Fibroblast of skin of right biceps (primary cell): ENCODE measurements at places on chromosomes 11 and 22.

GRCh38 chr22:23401910-23402274 lies 178.2 kb downstream of the IGLL1 start:
- DNase-seq, result no peak

- no peak for DNase-seq
These were observed 7.1 kb upstream of the GAS2L1 start for GRCh38 chr22:29299136-29299900.

GRCh38 chr11:11555208-11555607 lies 66.6 kb downstream of the GALNT18 start:
- no peak for DNase-seq

GRCh38 chr11:120759046-120759445 lies 247.5 kb downstream of the GRIK4 start:
- no peak for DNase-seq

DNA sequence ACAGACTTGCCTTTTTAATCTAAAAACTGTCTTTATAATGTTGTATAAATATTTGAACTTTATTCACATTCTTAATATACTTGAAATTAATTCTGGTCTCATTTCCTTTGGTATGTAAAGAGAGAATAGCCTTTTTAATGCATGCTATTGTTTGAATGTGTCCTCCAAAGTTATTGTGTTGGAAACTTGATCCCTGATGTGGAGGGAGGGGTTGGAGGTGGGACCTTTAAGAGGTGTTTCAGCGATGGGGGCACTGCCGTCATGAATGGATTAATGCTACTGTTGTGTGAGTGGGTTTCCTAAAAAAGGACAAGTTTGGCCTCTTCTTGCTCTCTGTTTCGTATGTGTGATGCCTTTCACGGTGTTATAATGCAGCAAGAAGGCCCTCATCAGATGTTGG lies 131.7 kb downstream of the DDX10 start:
- DNase-seq, result no peak

GRCh38 chr11:122440811-122441665 lies 214.5 kb upstream of the UBASH3B start:
- peak; percentile 24 for DNase-seq

DNA sequence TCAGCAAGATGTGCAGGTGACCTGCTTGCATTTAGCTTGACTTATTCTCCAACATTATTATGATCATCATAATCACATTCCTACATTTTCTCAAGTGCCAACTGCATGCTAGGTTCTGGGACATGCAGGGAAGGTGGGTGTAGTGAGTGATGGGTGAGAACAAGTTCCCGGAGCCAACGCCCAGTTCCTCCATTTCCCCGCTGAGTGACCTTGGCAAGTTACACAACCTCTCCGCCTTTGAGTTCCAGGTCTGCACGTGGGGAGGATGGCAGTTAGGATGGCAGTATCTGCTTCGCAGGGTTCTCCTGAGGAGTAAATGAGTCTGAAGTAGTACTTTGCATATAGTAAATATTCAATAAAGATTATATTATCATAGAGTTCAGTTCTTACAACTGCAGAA lies 140.3 kb downstream of the GRIK4 start:
- no peak for DNase-seq

DNA sequence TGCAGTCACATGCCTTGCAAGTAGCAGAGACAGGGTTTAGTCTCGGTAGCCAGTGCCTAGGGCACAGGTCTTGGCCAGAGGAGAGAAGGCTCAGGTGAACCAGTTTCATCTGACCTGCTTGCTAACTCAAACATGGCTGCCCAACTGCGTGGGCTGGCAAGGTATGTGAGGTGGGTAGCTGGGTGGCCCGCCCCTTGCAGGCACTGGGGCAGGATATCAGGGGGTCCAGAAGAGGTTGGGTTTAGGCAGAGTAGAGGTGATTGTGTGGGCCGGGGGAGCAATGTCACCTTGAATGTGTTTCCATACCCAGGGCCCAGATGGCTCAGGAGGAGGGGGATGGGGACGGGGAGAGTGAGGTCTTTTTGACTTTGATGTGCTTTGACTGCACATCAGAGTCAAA lies 37.7 kb downstream of the ST3GAL4 start:
- DNase-seq, result no peak

- no peak for DNase-seq
These were observed 17.2 kb downstream of the TBC1D22A start for GRCh38 chr22:46779651-46780050.

DNA sequence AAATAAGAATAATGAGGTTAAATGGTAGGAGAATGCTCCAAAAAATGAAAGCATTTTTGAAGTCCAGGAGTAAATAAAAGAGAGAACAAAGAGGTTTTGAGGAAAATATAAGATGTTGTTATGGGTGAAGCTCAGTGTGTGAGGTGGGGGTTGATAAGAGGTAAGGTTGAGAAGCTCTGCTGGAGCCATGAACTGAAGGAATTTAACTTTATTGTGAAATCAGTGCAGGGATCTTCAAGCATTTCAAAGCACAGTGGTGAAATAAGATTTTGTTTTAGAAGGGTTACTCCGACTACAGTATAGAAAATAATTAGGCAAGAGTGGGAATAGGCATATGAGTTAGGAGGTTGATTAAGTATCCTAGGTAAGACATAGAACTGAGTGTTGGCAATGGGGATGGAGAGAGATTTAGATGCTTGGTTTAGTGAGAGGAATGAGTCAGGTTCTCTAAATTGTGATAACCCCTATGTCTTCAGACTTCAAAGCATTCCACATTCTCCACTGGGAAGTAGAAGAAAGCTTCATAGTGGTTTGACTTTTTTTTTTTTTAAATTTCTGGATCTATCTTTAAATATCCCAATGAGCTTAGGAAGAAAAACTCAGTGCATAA lies 403.2 kb downstream of the AASDHPPT start:
- peak; percentile 72 for DNase-seq

DNA sequence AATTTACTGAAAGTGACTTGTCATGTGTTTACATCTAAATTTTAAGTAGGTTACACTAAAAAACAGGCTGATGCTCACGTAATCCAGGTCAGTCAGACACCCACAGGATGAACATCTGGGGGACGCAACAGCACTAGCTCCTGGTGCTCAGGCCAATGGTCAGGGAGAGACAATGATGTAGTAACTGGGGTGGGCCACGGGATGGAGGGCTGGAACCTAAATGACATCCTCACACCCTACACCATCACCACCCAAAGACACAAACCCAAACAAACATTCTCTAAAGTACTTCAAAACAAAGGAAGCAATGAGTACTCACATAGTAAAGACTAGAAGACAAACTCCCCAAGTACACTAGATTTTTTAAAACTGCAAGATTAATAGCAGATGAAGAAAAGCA lies 53.5 kb upstream of the SLC25A1 start:
- no peak for DNase-seq

DNA sequence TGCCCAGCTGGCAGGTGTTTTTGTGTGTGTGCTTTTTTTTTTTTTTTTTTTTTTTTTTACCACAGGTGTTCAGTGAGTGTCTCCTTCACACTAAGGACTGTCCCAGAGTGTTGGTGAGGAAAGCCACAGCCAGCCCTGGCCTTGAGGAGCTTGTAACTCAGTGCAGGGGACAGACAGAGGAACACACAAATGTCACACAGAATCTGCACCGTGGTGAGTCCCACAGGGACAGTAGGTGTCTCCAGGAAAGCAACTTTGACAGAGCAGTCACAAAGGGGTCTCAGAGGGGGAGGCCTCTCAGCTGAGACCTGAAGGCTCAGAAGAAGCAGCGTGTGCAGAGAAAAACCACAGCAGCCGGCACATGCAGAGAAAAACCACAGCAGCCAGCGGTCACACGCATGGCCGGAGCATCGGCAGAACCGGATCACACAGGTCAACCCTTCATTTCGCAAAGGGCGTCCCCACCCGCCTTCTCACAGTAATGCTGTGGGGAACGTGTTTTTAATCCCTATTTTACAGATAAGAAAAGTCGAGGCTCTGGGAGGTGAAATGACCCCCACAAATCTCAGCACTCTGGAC lies 101.7 kb upstream of the PRR5 start:
- no peak for DNase-seq

DNA sequence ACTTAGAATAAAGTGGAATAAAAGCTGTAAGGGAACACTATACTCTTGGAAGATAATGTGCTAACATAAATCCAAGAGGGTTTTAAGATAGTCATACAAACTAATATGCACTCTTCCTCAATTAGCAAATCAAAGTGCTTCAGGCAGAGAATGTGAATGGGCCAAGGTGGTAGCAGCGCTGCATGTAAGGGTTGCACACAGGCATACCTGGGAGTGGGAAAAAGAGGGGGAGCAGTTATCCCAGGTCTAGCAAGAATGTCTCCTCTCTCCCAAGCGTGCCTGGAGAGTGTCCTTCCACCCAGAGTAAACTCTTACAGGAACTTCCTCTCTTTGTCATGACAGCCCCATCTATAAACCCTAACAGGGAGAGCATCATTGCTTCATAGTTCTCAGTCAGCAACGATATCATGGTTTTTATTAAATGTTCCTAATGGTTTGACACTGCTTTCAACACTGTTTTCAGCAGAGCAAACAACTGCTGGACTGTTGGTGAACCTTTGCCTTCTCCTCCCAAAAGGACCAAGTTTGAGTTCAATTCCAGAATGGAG lies 61.6 kb downstream of the SYTL2 start:
- no peak for DNase-seq

- DNase-seq, result no peak
These were observed 36.5 kb upstream of the ARFGAP3 start for GRCh38 chr22:42893371-42894150.

DNA sequence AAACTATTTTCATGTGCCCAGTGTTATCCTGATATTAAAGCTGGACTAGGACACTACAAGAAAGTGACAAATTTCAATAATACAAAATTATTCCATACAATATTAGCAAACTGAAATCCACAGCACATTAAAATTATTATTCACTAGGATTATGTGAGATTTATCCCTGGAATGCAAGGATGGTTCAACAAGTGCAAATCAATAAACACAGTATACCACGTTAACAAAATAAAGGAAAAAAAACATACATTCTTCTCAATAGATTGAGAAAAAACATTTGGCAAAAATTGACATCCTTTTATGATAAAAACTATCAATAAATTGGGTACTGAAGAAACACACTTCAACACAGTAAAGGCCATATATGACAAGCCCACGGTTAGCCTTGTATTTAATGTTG lies 1758.2 kb upstream of the RAG2 start:
- no peak for DNase-seq

GRCh38 chr11:46755962-46756361 lies 36.9 kb downstream of the F2 start:
- DNase-seq, result no peak

DNA sequence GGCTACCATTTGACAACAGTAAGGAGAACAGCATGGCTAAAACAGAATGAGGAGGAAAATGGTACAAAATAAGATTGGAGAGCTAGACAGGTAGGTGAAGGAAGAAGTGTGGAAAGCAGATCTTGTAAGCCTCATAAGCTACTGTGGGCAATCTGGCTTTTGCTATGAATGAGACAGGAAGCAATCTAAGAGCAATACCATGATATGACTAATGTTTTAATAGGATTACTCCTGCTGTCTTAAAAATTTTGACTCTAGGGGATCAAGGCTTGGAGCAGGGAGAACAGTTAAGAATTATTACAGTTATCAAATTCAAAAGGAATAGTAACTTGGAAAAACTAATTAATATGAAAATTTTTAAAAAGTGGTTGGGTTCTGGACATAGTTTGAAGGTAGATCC lies 1166.0 kb upstream of the CCDC90B start:
- no peak for DNase-seq

DNA sequence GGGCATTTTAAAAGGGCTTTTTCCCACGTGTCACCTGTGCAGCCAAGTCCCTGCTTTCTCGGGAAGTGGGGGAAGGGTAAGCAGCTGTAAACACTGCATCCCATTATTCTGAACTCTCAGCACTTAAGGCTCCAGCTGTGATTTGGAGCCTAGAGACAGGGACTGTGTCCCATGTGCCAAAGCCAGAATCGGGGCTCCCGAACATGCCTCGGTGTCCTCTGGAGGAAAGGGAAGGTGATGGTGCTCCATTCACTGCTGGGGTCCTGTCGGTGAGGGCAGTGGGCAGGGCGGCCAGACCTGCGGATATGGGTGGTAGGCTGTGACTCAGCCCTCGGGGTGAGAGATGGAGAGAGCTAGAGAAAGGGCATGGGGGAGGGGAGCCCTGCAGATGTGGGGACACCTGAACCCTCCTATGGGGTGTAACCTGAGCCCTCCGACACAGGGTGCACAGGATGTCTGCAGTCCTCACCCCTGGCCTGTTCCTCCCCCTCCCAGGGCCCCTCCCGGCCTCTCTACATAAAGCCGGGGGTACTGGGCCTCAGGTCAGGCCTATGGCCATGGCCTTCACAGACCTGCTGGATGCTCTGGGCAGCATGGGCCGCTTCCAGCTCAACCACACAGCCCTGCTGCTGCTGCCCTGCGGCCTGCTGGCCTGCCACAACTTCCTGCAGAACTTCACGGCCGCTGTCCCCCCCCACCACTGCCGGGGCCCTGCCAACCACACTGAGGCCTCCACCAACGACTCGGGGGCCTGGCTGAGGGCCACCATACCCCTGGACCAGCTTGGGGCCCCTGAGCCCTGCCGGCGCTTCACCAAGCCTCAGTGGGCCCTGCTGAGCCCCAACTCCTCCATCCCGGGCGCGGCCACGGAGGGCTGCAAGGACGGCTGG lies 31.8 kb downstream of the CAPN1 start:
- DNase-seq, result no peak

DNA sequence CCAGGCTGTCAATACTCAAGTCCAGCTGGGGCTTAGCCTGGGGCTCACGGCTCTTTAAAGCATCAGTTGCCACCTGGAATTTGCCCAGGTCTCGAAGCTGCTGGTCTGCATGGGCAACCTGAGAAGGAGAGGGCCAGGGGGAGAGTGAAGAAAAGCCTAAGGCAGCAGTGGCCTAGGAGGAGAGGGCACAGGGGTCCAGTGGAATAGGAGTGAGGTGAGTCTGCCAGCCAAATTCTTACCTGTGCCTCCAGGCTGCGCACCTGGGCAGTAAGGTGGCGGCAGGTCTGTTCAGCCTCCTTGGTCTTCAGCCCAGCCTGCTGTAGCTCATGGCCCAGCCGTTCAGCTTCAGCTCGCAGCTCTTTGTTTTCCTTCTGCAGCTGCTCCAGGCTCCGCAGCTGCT lies 10.0 kb downstream of the IL18BP start:
- no peak for DNase-seq

DNA sequence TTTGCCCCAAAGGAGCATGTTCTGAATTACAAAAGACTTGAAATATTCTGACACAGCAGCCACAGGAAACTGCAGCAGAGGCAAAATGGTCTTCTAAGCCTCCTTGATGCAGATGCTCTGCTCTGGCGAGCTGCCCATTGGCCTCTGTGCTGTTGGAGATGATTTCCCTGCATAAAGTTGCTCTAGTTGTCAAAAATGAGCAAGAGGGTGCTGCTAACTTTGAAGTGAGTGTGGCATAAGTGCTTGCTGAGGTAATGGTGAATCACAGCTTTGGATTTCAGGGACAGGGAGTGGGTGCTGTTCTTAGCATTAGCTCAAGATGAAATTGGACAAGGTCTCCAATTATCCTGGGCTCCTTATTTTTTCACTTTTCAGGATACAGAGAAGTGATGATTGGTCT lies 435.4 kb downstream of the TMEM135 start:
- DNase-seq, result peak; percentile 96

- no peak for DNase-seq
These were observed 9.6 kb upstream of the PDE2A start for GRCh38 chr11:72683782-72684200.

- DNase-seq, result no peak
These were observed 92.8 kb upstream of the ARHGAP42 start for GRCh38 chr11:100594320-100594719.
